ENCODE measurements at places on chromosomes 6 and 20.
A peak's percentile ranks its signal among the peaks of the same experiment; 100 is the strongest.

DNA sequence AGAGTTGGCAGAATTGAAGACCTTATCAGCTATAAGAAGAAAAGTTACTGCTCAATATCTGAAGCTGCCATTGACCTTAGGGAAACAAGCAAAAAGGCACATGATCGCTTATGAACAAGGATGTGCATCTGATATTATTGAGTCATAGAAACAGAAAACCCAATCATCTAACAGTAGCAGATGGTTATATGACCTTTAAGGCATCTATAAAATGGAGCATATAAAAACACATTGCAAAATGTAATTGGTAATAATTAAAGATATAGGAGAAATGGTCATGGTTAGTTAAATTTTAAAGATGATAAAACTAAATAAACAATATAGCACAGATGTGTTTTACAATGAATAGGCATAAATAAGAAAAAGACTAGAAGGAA, 260.1 kb upstream of the TAB2 start:
- DNase-seq, result no peak

GRCh38 chr6:115817161-115817560, 243.5 kb downstream of the FRK start:
- DNase-seq, result no peak

GRCh38 chr6:146027586-146028251, 1.1 kb upstream of the GRM1 start:
- DNase-seq, result no peak

DNA sequence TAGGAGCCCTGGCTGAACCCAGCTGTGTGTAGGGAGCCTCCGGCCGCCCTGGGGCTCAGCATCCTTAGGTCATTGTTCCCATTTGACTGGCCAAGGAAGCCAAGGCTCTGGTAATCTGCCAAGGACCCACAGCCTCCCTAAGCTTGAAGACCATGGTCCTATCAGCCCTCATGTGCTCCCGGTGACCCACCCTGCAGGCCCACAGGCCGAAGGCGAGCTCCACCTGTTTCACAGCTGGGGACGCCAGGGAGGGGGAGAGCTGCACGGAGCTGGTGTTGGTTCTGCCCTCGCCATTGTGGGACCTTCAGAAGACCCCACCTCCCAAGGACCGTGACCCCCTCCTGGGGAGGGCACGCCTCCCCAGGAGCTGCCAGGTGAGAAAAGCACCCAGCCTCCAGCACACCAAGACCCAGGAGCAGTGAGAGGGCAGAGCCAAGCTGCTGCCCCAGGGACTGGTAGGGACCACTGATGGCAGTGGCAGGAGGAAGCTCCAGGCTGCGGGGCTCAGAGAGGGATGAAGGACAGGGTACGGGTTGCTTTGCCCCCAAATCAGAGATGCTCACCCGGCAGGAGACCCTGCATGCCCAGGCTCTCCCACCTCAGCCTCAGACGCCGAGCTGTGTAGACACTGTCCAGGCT, 30.7 kb upstream of the MRGBP start:
- DNase-seq, result no peak

DNA sequence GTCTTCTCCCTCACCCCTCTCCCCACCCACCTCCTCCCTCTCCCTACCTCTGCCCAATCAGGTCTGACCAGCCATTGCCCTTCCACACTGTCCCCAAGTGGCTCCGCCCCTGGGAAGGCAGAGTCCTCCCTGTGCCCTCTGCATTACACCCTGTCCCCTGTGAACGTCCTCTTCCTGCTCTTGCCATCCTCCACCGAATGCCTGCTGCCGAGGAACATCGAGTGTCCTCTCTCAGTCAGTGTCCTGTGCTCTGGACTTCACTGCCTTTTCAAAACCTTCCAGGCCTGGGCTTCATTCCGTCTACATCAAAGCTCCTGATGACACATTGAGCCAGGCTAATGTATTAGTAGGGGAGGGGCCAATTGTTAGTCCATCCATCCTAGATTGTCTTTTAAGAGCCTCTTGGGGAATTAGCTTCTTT, 3.3 kb upstream of the PACSIN1 start:
- peak; percentile 50 for DNase-seq

DNA sequence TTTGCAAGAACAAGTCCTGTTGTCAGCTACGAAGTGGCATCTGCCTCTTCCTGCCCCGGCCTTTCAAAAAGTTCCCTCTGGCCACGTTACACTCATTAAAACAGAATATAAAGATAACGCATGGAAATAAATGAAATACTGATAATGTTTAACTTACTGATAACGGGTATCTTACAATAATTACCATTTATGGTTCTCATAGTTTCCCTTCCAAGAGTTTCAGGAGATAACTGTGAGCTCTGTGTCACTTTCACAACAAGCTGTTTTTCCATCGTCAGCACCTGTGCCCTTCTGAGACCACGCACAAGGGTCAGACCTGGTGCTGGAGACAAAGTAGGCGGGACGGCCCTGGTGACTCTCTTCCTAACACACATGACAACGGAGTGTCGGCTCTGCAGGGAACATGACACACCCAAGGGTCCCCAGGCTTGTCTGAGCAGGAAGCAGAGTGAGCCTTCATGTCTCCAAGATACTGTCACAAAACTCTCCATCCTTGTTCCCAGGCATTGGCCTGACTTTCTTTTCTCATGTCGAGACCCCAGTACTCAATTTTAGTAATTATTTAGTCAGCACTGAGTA, 86.2 kb upstream of the THBS2 start:
- no peak for DNase-seq

GRCh38 chr6:100482698-100483097, 18.0 kb upstream of the SIM1 start:
- no peak for DNase-seq

DNA sequence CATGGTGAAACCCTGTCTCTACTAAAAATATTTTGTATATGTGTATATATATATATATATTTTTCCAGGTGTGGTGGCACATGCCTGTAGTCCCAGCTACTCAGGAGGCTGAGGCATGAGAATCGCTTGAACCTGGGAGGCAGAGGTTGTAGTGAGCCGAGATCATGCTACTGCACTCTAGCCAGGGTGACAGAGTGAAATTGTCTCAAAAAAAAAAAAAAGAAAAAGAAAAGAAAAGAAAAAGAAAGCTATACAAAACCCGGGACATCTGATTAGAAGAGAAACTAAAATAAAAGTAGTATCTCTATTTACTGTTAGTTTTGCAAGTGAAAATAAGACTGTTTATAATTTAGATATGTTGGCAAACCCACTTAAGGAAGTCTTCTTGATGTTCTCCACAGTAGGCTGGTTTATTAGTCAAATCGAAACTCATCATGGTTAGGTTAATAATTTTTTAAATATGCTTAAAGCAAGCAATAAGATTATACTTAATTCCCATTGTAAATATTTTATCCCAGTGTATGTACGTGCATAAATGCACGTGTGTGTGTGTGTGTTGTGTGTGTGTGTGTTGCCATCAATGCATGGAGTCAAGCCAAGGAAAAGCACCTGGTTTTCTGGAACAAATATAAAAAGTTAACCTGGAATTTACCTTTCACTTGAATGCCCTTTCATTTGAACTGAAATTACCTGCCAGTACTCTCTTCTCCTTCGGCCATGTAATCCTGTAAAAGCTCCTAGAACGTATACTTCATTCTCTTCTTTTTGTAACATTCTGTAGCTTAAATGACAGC, 7.1 kb downstream of the VNN2 start:
- DNase-seq, result no peak

DNA sequence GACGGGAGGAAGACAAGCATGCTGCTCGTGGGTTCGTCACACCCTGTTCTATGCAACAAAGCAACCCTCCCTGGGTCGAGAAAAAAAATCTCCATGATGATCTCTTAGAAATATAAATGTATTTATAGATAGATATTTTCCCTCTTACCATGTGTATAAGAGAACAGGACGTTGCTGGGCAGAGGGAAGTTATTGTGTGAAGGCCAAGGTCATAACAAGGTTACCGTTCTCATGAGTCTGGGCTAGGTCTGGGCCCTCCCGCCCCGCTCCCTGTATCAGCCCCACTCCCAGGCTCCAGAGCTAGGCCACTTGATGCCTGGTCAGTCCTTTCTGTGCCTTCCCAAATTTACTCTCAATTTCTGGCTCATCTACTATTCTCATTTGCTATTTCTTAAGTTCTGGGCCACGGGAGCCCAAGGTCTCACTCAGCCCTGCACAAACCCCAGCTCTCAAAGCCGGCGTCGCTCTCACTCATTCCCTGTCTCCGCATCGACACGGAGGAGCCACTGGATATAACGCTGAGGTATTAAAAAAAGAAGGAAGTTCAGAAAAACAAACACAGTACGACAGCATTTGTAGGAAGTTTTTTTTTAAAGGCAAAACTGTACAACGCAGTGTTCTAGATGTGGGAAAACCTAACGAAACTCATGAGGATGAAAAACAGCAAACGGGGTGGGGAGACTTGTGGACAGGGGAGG, 96.8 kb downstream of the PSMG4 start:
- no peak for DNase-seq

DNA sequence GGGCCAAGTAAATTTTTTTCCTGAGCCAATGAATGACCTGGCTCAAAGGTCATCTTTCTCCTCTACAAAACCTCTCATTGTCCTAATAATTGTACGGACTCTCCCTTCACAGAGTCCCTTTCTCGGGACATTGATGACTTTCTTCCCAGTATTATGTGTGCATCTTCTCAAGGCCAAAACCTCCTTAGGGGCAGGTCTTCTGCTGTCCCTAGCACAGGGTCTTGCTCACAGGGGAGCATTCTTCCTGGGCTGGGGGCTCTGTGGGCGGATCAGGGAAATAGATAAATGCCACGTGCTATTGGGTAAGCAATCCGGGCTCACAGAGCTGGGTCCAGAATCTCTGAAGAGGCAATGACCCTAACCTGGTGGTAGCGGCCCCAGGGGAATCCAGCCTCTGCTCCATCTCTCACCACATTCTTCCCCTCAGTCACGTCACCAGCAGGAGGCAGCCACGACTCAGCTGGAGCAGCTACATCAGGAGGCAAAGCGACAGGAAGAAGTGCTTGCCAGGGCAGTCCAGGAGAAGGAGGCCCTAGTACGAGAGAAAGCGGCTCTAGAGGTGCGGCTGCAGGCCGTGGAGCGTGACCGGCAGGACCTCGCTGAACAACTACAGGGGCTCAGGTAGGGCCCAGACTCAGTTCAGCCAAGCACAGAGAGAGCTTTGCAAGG, 23.5 kb downstream of the CEP250 start:
- DNase-seq, result no peak

- DNase-seq, result peak; percentile 66
These were observed 31.7 kb upstream of the CCN5 start for GRCh38 chr20:44683263-44684046.

DNA sequence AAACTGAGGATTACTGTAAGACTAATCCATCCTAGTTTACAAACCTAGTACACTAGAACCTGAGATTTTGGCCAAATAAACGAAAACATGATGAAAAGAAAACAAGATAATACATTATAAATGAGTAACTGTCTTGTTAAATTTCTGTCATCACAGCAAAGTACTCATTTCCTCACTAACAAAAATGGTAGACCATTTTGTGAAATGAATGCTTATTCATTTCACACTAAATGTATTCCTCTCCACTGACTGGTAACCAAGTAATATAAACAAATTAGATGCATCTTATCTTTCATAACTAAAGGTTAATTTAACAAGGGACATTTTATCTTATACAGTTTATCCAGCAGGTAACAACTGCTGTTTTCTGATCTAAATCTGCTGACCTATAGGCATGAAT, 143.7 kb downstream of the REV3L start:
- no peak for DNase-seq

Measured in liver (tissue), 10 donors.